Suppressor macrophage (primary cell): ENCODE measurements at places on chromosomes 12 and 14.
A peak's percentile ranks its signal among the peaks of the same experiment; 100 is the strongest.

DNA sequence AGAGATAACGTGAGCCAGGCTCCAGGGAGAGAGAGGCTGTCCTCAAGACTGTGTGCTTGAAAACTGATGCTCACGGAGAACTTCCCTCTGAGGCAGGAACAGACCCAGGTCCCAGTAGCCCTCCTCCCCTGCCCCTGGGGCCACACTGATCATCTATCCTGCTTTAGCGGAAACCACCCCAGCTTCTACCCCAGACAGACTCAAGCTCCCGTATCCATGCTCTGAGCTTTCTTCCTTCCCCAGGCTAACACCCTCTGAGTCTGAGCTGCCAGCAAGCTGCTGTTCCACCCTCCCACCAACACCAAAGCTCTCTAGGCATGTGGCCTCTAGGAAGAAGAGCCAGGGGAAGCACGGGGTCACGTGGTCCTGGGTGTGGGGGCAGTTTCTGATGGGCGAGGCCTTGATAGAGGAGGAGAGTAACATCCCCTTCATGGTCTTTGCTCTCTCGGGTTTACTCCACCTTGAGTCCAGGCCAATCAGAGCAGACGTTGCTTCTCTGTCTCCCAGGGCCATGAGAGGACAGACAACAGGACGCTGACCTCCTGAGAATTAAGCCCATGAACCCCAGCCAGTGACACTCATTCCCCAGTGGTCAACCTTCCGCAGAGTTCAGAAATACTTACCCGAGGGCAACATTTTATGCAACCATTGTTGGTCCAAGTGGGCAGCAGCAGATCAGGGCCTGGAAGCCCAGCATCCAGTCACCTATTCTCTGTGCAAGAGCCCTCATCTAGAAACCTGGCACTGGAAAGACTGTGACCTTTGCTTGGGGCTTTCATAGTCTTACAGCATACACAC, 1.4 kb downstream of the PCK2 start:
- peak; percentile 81 for DNase-seq

- no peak for DNase-seq
Measured at GRCh38 chr14:104187931-104188726, 49.7 kb downstream of the KIF26A start.

GRCh38 chr12:67086116-67086515, 183.0 kb upstream of the CAND1 start:
- DNase-seq, result no peak

- no peak for DNase-seq
Measured at GRCh38 chr12:54040148-54040494, 7.3 kb downstream of the HOXC5 start.

DNA sequence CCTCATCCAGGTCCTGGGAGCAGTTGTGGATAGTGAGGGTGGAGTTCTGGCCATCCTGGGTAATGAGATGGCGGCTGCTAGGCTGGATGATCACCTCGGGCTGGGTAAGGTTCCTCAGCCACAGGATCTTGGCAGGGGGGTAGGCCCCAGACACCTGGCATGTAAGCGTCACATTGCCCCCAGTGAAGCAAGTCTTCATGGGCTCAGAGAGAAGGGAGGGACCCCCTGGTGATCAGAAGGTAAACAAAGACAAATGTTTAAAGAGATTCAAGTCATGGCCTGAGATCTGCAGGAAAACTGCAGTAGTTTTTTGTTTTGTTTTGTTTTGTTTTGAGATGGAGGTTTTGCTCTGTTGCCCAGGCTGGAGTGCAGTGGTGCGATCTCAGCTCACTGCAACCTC, 12.8 kb upstream of the WSB2 start:
- no peak for DNase-seq

GRCh38 chr12:93208011-93208410, 169.7 kb upstream of the NUDT4 start:
- DNase-seq, result no peak

DNA sequence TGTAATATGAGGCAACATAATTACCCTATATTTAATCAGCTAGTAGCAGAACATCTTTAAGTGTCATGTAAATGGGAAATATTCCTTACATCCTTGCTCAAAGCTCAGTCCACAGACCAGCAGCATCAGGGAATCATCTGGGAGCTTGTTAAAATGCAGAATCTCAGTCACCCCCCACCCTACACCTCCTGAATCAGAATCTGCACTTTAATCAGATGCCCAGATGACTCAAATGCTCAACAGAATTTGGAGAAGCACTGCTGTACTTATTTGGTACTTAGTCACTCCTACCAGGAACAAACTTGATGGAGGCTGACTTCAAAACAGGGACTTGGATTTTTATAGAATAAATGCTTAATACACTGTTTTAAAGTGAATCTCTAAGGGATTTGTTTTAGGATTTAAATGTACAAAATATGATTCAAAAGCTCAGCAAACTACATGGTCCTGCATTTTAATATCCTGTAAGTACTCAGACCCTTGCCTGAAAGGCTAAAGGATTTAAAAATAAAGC, 96.5 kb downstream of the ARMH4 start:
- DNase-seq, result no peak

DNA sequence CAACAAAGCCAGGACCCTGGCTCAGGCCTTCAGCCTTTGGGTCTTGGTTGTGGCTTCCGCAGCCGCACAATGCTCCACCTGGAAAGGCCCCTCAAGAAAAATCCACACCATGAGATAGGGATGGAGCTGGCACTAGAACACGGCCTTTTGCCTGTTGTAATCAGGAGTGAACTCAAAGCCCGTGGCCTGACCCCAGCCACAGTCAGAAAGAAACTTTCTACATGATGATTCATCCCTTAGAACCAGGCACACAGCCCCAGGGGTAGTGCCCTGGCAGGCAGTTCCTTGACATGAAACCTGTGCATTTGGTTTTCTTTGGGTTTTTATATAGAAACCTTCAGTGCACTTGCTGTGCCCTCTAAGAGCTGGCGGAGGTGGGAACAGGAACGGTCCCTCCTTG, 5.1 kb downstream of the CLMN start:
- peak; percentile 75 for DNase-seq

- no peak for DNase-seq
Measured at GRCh38 chr14:40656311-40656710, 950.4 kb upstream of the LRFN5 start.

DNA sequence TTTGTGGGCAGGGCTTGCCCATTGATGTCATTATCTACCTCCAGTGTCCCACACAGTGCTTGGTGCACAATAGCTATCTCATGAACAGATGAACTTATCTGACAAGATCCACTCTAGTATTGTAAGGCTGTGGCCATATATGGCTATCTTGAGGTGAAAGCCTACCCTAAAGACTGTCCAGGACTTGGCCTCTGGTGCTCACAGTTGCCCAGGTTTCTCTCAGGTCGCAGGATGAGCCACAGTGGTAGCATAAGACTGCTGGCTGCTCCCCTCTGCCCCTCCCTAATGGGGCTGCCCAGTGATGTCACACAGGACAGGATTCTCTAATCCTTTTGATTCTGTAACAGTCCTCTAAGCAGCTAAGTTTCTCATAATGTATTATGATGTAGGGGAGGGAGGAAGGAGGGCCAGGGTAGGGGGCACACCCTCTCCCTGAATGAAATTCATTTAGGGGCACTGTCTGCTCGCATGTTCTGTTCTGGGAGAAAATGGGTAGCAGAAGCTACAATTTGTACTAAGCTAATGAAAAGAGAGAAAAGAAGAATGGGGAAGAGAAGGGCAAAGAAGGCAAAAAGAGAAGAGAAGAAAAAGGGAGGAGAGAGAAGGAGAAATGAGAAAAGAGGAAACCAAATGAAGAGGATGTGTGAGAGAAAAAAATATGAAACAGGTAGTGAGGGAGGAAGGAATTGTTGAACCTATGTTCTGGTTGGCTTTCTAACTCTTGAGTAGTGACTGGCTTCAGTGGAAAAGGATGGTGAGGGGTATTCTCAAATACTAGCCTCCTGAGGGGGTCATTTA, 3.4 kb upstream of the PPM1A start:
- DNase-seq, result no peak

GRCh38 chr14:54202288-54202687, 194.5 kb upstream of the CDKN3 start:
- no peak for DNase-seq

DNA sequence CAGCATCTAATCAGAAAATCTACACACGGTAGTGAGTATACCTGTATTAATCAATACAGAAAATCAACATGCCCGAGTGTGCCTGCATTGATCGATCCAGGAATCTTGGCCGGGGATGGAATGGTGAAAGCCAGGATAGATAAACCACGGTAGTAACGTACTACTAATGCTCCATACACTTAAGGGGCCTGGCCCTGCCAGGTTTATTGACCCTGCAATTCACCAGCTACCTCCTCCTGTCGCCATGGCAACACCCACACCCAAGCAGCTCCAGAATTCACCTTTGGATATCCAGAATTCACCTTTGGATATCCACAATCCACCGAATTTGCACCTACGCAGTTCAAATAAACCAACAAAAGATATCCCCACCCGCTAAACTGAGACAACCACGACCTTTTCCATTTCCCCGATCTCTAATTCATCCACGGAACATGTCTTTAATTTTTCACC, 14.8 kb upstream of the CALM1 start:
- no peak for DNase-seq

- DNase-seq, result peak; percentile 17
Measured at GRCh38 chr14:94098326-94098992, 12.1 kb upstream of the IFI27 start.

- DNase-seq, result no peak
Measured at GRCh38 chr14:95330591-95331370, 11.1 kb upstream of the CLMN start.

DNA sequence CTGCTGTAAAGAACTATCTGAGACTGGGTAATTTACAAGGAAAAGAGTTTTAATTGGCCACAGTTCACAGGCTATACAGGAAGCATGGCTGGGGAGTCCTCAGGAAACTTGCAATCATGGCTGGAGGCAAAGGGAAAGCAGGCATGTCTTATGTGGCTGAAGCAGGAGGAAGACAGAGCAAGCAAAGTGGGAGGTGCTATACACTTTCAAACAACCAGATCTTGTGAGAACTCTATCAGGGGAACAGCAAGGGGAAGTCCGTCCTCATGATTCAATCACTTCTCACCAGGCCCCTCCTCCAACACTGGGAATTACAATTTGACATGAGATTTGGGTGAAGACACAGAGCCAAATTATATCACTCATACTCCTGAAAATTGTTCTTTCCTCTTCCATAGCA, 109.5 kb upstream of the PKP2 start:
- no peak for DNase-seq

DNA sequence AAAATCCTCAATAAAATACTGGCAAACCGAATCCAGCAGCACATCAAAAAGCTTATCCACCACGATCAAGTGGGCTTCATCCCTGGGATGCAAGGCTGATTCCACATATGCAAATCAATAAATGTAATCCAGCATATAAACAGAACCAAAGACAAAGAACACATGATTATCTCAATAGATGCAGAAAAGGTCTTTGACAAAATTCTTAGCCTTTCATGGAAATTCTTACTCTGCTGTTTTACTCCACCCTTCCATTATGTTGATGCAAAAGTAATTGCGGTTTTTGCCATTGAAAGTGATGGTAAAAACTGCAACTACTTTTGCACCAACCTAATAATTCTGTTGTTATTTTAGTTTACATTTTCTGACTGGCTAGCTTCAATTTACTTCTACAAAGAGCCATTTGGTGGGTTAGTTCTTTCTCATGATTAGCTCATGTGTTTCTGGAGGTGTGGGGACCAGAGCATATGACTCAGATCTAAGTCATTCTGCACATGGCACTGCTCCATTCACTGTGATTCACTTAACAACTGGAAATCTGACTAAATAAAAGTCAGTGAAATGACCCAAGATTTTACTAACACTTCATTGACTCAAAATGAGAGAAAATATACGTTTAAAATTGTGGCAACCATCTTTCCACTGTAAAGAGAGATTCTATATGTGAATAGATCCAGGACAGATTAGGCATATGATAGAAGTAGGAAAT, 99.9 kb downstream of the TMTC3 start:
- DNase-seq, result peak; percentile 71

DNA sequence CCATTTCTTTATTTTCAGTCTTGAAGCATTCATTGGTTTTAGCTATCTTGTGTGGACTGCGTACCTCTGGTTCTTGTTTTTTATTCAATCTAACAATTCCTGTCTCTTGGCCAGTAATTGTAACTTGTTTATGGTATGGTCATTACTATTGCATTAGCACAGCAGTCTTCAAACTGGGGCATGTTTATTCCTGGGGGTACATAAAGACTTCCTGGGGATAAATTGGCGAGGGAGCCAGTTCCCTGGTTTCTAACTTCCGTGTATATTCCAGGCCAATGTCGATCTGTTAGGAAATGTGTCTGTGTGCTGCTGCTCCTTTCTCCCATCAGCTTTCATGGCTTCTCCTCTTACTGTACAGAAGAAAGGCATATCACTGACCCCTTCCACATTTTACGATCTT, 13.7 kb upstream of the EVL start:
- DNase-seq, result no peak

GRCh38 chr14:77849711-77850110, 49.8 kb downstream of the ADCK1 start:
- DNase-seq, result no peak

DNA sequence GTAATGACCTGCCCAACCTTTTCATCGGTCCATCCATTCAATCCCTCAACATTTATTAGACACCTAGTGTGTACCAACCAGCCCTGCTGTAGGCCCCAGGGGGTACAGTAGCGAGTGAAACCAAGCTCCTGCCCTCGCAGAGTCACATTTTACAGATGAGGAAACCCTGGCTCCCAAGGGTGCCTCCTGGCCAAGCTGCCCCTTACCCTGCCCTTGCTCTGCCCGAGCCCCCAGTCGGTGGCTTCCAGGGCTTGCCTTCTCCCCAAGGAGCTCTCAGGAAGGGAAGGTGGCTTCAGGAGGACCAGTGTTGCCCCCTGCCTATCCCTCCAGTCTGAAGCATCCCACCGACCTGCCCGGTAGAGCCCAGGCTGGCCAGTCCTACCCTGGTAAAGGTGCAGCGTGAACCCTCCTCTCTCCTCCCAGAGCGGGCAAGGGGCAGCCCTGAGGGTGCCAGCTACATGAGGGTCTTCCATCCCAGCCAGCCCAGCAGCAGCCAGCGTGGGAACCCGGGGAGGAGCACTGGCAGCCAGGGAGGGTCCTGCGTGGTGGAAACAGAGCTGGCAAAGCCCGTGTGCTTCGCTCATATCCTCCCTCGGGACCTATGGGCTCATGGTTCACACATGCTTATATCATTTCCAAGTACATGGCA, 670 bp upstream of the BEGAIN start:
- no peak for DNase-seq

GRCh38 chr14:30484976-30485375, 74.0 kb upstream of the G2E3 start:
- no peak for DNase-seq

- DNase-seq, result no peak
Measured at GRCh38 chr12:96187956-96188355, 6.2 kb upstream of the ELK3 start.

GRCh38 chr14:71165121-71166031, 258.1 kb downstream of the PCNX1 start:
- no peak for DNase-seq

DNA sequence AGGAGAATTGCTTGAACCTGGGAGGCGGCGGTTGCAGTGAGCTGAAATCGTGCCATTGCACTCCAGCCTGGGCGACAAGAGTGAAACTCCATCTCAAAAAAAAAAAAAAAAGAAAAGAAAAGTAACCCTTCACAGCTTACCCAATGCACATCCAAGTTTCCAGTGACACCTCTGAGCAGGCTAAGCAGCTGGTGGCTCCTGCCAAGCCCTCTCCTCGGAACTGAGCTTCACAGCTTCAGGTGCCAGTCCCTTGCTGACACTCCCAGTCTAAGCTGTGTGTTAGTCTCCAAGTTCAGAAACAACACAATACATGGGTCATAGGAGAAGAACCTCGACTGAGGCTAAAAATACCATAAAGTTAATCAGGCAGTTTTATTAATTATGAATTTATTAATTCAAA, 7.9 kb downstream of the CD9 start:
- DNase-seq, result no peak
